ENCODE measurements at places on chromosomes 6 and 20.

DNA sequence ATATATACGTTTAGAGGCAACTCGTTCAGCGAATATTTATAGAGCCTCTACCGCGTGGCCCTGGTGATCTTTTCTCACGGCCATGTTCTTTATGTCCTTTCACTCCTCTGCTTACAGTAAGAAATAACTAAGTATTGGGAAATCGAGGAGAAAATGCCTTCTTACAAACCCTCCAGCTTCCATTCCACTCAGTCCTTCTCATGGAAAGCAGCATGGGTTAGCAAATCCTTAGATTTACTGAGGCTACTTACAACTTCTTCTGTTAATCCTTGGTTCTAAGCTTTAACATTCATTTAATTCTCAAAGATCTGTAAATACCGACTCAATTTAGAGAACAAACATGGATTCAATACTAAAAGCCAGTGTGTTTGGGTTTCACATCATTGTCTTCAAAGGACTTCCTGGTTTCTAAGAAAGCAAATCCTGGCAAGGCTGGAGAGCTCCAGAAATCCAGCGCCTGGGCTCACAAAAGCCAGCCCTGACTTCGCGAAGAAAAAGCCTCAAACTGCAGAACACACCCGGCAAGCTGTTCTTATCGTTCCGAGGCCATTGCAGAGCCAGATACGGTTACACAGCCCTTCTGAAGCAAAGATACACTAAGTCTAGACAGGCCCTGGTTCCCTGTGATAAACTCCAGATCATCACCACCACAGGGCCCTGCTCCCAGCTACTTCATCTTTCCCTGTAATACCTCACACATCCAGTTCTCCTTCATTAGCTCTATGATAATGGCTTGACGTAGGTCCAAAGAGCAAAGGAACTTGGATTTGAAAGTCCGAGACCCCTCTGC lies 19.2 kb downstream of the AGPAT4 start:
- DNase-seq: no peak

DNA sequence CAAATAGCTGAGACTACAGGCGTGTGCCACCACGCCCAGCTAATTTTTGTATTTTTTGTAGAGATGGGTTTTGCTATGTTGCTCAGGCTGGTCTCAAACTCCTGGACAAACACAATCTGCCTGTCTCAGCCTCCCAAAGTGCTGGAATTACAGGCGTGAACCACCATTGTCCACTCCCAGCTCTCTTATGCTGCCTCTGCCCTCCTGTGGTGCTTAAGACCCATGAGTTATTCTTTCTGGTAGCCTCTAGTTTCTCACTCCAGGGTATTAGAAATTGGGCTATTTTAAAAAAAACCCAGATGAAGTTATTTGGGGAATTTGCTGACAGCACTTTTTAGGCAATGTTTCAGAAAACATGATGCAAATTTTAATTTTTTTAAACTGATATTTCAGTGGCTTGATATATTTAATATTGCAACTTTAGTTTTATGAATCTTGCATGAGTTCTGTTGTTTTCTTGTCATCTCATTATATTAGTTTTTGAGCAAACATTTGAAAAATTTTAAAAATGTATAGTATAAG lies 114.0 kb upstream of the FOXO3 start:
- no peak for DNase-seq

- no peak for DNase-seq
Measured at GRCh38 chr6:152993431-152993830, 9.1 kb downstream of the MTRF1L start.

- DNase-seq: no peak
Measured at GRCh38 chr6:167779993-167780655, 46.6 kb upstream of the AFDN start.

DNA sequence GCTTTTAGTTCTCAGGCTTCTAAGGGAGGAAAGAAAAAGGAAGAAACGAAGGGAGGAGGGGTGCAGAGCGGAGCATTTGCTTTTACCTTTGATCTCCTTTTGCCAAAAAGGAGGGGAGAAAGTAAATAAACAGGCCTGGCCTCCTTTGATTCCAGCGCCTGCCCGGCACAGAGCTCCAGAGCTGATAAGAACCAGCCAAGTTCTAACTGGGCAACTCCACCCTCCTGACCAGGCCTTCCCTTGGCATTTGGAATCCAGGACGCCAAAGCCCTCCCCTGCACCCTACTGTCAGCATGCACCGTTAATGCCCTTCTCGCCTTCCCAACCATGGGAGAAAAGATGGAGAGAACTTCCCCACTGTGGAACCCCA lies 120.8 kb upstream of the PTPN1 start:
- DNase-seq: no peak

GRCh38 chr20:11210611-11211010 lies 536.8 kb upstream of the JAG1 start:
- DNase-seq: no peak

GRCh38 chr6:84671183-84671582 lies 93.2 kb downstream of the TBX18 start:
- DNase-seq: no peak

DNA sequence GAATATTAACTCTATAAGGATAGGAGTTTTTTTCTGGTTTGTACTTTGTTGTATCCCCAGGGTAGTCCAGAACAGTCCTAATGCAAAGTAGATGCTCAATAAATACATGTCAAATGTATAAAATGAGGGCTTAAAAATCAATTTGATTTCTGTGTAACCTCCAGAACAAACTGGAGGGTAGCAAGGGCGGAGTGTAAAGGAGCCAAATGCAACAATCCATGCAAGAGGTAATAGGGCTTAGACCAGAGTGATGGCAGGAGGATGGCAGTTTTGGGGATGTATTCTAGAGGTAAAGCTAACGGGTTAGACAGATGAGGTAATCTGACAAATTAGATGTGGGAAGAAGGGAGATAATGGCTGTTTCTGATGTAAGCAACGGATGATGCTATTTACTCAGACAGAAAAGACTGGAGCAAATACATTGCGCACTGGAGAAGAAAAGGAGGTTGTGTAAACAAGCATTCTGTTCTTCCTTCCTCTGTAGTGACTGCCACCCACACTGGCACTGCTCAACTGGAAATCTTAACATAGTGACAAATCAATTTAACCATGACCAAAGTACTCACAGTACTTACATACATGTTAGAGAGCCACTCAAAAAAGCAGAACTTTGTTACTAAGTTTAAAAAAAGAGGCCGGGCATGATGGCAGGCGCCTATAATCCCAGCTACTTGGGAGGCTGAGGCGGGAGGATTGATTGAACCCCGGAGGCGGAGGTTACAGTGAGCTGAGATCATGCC lies 2.0 kb downstream of the ZNF318 start:
- no peak for DNase-seq

- DNase-seq: no peak
Measured at GRCh38 chr6:135519348-135519747, 21.8 kb upstream of the AHI1 start.

GRCh38 chr20:51831866-51832265 lies 29.5 kb upstream of the SALL4 start:
- DNase-seq: no peak

- DNase-seq: no peak
Measured at GRCh38 chr6:24880451-24880850, 55.3 kb downstream of the RIPOR2 start.

GRCh38 chr6:136030131-136030530 lies 178.6 kb downstream of the PDE7B start:
- DNase-seq: no peak

GRCh38 chr20:50165684-50166554 lies 12.4 kb upstream of the PEDS1 start:
- DNase-seq: peak; percentile 82

DNA sequence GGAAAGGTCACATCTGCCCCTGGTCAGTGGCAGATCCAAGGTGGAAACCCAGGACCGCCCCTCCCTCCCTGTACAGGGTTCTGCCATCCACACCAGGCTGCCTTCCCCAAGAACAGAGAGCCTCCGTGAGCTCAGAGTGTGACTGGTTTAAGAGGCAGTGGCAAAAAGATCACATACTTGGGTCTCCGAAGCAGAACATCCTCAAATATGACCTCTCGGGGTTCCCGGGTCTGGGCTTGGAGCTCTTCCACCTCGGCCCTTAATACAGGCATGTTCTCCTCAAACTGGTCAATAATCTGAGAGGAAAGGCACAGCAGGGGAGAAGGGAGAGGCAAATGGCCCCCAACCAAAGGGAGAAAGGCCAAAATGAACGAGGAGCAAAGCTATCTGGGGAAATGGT lies 14.8 kb downstream of the C20orf96 start:
- no peak for DNase-seq

- no peak for DNase-seq
Measured at GRCh38 chr6:170148709-170149470, 142.0 kb downstream of the DLL1 start.

- no peak for DNase-seq
Measured at GRCh38 chr6:142332393-142333098, 30.7 kb downstream of the ADGRG6 start.

GRCh38 chr6:84685983-84686584 lies 78.3 kb downstream of the TBX18 start:
- peak; percentile 24 for DNase-seq

DNA sequence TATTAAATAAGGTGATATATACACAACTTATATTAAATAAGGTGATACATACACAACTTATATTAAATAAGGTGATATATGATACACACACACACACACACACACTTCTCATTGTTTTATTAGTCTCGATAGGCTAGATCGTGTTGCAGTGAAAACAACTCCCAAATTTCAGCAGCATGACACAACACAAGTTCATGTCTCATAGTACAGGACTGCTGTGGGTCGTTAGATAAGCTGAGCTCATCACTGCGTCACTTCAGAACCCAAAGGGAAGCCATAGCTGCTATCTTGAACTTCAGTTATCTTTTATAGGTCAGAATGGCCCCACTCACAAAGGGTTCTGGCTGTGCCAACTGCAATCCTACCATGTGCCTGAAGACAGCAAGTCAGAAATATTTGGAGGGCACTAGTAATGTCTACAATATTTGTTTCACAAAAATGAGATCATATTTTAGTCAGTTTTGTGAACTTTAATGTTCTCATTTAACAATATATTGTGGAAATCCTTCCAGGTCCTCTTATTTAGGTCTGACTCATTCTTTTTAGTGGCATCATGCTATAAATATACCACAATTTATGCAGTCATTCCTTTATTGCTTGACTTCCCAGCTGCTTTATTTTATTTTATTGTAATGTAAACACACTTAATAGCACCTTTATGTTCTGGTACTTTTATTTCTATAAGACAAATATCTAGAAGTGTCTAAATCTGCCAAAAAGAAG lies 290.2 kb downstream of the PHACTR1 start:
- DNase-seq: no peak

- no peak for DNase-seq
Measured at GRCh38 chr6:50427267-50427666, 286.1 kb upstream of the TFAP2D start.

- DNase-seq: no peak
Measured at GRCh38 chr6:33375143-33375671, 16.4 kb upstream of the KIFC1 start.

DNA sequence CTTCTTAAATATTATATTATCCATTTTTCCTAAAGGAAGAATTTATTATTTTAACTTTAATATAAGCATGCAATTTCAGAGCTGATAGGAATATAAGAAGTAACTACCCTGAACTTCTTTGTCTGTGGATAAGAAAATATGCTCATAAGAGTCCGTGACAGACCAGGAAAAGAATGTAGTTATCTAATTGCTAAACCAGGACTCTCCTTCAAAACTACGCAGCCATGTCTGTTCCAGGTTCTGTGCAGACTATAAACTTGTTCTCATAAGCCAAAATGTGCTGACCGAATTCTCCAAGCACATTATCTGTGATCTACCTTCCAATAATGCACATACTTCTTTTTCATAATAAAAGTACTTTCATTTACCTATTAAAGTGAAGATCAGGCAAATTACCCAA lies 116.5 kb downstream of the TRDN start:
- DNase-seq: no peak

- DNase-seq: no peak
Measured at GRCh38 chr20:24436160-24436559, 33.3 kb upstream of the SYNDIG1 start.

DNA sequence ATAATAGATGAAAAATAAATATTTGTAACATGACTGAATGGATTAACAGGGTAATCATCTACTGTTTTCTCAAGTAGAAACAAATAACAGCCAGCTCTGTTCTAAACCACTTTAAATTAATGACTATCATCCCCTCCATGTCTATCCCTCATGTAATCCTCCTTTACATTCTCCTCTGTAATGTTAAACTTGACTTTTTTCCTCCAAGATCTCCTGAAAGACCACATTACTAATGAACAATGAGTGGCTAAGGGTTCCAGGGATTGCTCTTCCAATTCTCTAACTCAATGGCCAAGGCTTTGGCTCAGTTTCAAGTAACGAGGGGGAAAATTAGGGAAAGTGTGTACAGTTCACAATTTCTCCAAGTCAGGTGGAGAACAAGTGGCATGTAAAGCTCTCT lies 37.6 kb upstream of the FBXL4 start:
- no peak for DNase-seq

GRCh38 chr6:34457742-34458735 lies 7.8 kb upstream of the PACSIN1 start:
- DNase-seq: no peak

DNA sequence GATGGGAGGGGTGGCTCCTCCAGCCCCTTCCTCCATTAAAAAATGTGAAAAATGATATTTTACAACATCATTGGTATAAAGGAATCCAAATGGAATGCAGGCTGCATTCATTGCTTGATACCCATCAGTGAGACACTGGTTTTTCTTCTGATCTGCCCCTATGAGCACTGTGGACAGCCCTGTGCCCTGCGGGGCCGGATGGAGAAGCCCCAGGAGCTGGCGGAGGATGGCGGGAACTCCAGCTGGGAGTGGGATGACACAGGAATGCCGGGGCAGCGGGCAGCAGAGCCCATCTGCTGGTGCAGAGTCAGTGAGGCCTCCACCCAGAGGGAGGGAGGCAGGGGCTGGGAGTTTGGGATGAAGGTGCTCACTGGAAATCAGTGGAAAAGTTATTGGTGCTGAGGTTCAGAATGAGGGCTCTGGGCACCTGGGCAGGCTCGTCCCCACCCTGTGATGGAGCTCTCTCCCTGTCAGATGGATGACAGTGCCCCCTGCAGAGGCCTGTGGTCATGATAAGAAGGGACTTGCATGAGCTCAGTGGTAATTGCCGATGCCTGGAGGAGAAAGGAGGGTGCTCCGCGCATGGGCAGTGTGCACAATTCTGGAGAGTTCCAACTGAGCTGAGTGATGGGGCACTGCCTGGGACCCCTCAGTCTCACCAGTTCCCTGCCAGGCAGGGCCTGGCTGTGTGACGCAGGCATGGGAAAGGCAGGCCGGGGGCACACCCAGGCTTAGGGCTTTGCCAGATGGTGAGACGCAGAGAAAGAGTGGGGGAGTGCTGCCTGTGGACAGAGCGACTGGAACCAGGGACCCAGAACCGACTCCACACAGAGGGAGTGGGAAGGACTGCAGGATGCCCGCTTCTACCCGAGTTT lies 23.2 kb downstream of the CTCFL start:
- no peak for DNase-seq

GRCh38 chr6:159931112-159931511 lies 37.8 kb upstream of the IGF2R start:
- no peak for DNase-seq

Measured in WTC11 (cell line).